Stimulated activated memory B cell treated with anti-CD40 and anti-IgM and Interleukin-4, amounts not matched to agents 10 μg/mL and 1 μg/mL and 100 μg/mL, for 72 hours (primary cell): ENCODE measurements at places on chromosomes 2 and 18.

- no peak overlapping the region for H3K4me3 ChIP-seq
- no peak overlapping the region for H3K27ac ChIP-seq
- no peak for ATAC-seq
- peaks cover 27% of the 10 kb centered on the region for H3K36me3 ChIP-seq
- no peaks in the 10 kb centered on the region for H3K4me1 ChIP-seq
Observed at GRCh38 chr18:51013259-51013658, 16.8 kb upstream of the SMAD4 start.

DNA sequence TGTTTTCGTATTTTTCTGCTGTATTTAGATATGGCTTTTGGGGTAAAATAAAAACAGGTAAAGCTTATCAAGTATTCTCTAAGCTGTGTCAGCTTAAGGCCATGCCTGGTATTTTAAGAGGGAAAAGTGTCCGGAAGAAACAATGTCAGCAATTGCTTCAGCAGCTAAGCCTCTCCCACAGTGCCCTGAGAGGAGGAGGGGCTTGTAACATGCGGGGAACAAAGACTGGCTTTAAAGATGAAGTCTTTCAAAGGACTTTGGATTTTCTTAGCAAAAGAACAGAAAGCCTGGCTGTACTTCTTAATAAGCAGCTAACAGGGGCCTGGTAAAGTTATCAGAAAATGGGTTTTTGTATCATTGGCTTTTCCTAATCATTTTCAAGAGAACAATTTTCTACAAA, 102.8 kb downstream of the PXDN start:
- no peak overlapping the region for H3K27ac ChIP-seq
- H3K4me1 ChIP-seq = no peaks in the 10 kb centered on the region
- H3K4me3 ChIP-seq = no peak overlapping the region
- no peak for ATAC-seq
- H3K36me3 ChIP-seq = no peaks in the 10 kb centered on the region
- H3K27me3 ChIP-seq = peaks cover 12% of the 10 kb centered on the region

- no peaks in the 10 kb centered on the region for H3K36me3 ChIP-seq
- H3K27ac ChIP-seq = no peak overlapping the region
- ATAC-seq = no peak
- no peak overlapping the region for H3K4me3 ChIP-seq
- H3K4me1 ChIP-seq = peaks cover 9% of the 10 kb centered on the region
- H3K27me3 ChIP-seq = no peaks in the 10 kb centered on the region
Observed at GRCh38 chr2:25917832-25918231, 39.5 kb upstream of the ASXL2 start.

GRCh38 chr2:105834931-105835330, 90.2 kb downstream of the NCK2 start:
- H3K4me3 ChIP-seq = peak overlapping the region; percentile 20
- no peaks in the 10 kb centered on the region for H3K27me3 ChIP-seq
- H3K36me3 ChIP-seq = peaks cover 87% of the 10 kb centered on the region
- H3K4me1 ChIP-seq = peaks cover 85% of the 10 kb centered on the region
- ATAC-seq = peak; percentile 78
- peak overlapping the region; percentile 87 for H3K27ac ChIP-seq

- H3K27ac ChIP-seq = no peak overlapping the region
- H3K4me1 ChIP-seq = peaks cover 25% of the 10 kb centered on the region
- H3K4me3 ChIP-seq = no peak overlapping the region
Observed at GRCh38 chr2:20634507-20635112, 16.3 kb downstream of the HS1BP3 start.

- H3K36me3 ChIP-seq = peaks cover 66% of the 10 kb centered on the region
- peaks cover 70% of the 10 kb centered on the region for H3K4me1 ChIP-seq
Observed at GRCh38 chr2:224982910-224983711, 59.2 kb downstream of the DOCK10 start.

DNA sequence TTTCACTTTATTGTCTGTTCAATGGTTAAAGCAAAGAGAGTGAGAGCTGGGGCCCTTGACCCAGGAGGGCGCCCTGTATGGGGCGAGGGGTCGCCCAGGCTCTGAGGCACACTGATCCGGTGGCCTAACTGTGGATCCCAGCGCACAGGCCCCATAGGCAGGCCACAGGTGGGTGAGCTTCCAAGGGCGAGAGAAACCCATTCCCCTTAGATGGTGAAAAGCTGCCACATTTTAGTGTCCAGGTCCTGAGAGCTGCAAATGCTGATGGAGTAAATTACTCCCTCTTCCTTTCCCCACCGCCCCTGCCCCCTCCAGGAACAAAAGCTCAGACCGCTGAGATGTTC, 5.9 kb upstream of the DLX2 start:
- H3K27ac ChIP-seq = no peak overlapping the region
- H3K36me3 ChIP-seq = peaks cover 8% of the 10 kb centered on the region
- peaks cover 25% of the 10 kb centered on the region for H3K4me1 ChIP-seq
- H3K4me3 ChIP-seq = no peak overlapping the region
- no peak for ATAC-seq

- no peak overlapping the region for H3K4me3 ChIP-seq
- peaks cover 31% of the 10 kb centered on the region for H3K4me1 ChIP-seq
- no peaks in the 10 kb centered on the region for H3K27me3 ChIP-seq
- no peaks in the 10 kb centered on the region for H3K36me3 ChIP-seq
Observed at GRCh38 chr2:12317814-12318426, 398.8 kb upstream of the TRIB2 start.

DNA sequence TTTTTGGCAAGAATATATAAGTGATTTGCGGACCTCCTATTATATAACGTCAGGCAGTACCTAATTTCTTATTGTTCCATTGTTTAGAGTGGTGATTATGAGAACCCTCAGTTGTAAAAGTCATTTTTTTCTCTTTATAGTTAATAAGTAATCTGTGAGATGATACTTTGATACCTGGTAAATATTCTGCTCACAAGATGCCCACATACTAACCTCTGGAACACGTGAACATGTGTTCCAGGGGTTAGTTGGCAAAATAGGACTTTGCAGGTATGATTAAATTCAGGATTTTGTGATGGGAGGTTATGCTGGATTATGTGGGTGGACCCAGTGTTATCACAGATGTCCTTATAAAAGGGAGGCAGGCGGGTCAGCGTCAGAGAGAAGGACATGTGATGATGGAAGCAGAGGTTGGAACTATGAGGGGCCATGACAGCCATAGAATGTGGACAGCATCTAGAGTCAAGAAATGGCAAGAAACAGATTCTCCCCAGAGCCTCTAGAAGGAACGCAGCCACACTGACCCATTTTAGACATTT, 16.8 kb downstream of the MAIP1 start:
- H3K4me1 ChIP-seq = no peaks in the 10 kb centered on the region
- no peak overlapping the region for H3K4me3 ChIP-seq

DNA sequence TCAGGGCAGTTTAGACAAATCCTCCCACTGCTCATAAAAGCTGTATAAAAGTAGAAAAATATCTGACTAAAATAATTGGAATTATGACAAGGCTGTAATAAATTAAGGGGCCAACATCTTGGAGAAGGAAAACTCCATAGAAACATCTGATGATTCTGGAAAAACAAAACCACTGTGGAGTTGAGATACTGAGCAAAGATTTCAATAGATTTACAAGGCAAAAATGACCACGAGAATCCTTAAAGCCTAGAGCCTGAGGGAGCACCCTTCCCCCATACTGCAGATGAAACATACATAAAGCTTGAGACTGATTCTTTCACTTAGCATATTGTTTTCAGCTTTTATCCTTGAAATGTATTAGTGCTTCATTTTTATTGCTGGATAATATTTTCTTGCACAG, 286.4 kb upstream of the MMADHC start:
- H3K36me3 ChIP-seq = no peaks in the 10 kb centered on the region
- ATAC-seq = no peak
- H3K27me3 ChIP-seq = no peaks in the 10 kb centered on the region

DNA sequence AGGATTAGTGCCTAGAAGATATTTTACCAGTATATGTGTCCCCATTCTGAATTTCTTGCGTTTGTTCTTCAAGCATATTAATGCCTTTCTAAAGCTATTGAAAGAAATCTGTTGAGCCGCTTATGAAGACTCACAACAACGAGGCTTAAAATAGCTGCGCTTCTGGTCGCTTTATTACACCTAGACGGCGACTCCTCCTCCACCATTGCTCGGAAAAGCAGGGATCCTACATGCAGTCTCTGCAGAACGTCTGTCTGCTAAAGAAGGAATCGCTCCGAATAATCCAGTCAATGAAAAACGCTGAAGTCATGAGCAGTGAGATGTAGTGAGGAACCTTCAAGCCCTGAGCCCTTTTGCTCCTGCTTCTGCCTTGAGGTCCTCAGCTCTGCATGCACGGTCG, 94.8 kb upstream of the ZNF516 start:
- H3K27ac ChIP-seq = no peak overlapping the region
- H3K36me3 ChIP-seq = no peaks in the 10 kb centered on the region
- no peak overlapping the region for H3K4me3 ChIP-seq
- ATAC-seq = no peak

DNA sequence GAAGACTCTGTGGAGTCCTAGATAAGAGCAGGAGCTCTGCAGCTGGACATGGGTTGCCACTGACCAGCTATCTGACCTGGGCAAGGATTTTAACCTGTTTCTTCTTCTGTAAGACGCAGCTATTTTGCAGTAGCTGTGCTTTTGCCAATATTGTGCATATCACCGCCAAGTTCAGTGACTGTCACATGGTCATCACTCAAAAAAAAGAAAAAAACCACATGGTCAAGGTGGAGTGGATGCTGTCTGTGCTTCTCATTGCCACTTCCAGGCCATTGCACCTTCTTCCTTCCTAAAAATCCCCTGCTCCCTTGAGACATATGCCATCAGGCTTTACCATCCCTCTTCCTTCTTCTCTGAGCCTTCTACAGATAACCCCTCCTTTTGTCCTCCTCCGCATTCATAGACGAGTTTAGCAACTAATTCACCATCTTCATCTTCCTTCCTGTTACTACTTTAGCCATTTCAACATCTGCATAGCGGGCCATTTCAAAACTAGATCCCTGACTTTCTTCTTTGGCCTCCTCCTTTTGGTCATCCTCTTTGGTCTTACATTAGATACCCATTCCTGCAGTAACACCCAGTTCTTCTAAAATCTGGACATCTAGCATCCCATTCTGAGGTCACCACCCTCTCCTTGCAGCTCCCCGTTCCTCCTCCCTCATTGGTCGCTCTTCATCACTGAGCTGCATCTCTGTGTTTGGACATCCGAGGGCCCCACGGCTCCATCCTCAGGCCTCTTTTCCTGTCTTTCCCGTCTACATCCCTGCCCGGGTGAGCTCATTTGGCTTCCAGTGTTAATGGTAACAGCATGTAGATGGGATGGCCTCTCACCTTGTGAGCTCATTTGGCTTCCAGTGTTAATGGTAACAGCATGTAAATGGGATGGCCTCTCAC, 17.8 kb downstream of the RNF144A start:
- no peak overlapping the region for H3K4me3 ChIP-seq
- peaks cover 10% of the 10 kb centered on the region for H3K4me1 ChIP-seq
- no peak overlapping the region for H3K27ac ChIP-seq
- H3K27me3 ChIP-seq = no peaks in the 10 kb centered on the region

DNA sequence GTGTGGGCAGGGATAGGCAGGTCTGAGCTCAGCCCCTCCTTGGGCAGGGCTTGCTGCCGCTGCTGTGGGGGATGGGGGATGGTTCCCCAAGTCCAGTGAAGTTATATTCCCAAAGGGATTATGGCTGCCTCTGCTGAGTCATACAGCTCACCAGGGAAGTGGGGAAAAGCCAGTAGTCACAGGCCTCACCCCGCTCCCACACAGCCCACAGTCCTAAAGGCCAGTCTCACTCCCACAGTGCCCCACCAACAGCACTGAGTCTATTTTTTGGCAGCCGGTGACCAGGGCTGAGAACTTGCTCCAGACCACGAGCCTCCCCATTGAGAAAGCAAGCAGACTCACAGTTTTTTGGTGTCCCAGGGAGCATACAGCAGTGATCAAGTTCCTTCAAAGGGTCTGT, 173.3 kb downstream of the OSR1 start:
- H3K27ac ChIP-seq = no peak overlapping the region
- H3K36me3 ChIP-seq = no peaks in the 10 kb centered on the region
- H3K4me1 ChIP-seq = no peaks in the 10 kb centered on the region
- no peak for ATAC-seq
- no peak overlapping the region for H3K4me3 ChIP-seq

DNA sequence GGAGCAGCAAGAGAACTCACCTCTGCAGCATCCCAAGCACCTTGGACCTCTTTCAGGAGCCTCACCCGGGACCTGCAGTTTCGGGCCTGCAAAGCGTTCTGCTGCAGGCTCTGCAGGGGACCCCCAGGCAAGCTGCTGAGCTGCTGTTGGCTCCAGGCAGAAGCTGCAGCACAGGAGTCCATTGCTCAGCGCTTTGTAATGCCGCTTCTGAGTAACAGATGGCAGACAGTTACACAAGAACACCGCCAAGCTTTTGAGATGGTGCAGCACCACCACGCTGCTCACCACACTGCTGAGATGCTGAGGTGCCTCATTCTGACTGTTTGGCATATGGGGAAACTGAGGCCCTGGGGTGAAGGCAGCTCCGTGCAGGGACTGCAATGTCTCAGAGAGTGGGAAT, 1.9 kb upstream of the GALNT14 start:
- H3K27me3 ChIP-seq = peaks cover 9% of the 10 kb centered on the region
- no peak overlapping the region for H3K4me3 ChIP-seq
- peaks cover 11% of the 10 kb centered on the region for H3K4me1 ChIP-seq
- H3K27ac ChIP-seq = no peak overlapping the region
- ATAC-seq = no peak
- H3K36me3 ChIP-seq = no peaks in the 10 kb centered on the region

DNA sequence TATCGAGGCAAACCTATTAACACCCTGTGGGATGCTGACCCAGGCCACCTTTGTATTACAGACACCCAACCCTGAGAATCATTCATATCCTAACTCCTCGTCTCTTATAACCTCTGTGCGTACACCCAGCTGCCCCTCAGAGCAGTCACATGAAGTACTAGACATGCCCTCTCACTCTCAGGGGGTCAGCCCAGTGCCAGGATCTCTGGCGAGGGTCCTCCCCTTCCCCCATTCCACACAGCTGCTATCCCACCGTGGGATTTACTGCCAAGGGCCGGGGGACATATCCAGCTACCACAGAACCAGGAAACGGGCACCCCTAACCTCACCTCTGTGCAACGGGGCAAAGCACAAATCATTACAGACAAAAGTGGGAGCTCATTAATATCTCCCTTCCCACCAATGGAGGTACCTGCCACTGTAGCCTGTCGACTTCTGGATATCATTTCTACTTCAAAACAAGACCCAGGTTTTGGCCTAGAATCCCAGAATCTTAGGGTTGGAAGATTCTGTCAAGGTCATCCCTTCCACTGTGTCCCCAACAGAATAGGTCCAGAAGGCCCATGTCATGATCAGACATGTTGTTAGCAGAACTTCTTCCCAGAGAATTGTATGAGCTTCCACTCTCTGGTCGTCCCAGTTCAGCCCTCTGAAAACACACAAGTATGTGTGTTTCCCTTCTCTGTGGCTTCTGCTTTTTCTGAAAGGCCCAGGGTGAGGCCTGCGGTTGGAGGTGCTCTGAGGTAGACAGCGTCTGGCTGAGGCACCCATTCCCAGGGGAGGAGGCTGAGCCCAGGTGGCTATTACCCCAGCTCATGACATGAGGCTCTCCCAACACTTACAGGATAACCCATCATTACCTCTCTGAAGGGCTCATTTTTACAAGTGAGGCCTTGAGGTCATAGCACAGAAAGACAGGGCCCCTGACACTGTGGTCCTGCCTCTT, 1.7 kb downstream of the TMBIM1 start:
- ATAC-seq = peak; percentile 85
- H3K4me1 ChIP-seq = peaks cover 93% of the 10 kb centered on the region
- H3K36me3 ChIP-seq = peaks cover 6% of the 10 kb centered on the region
- no peaks in the 10 kb centered on the region for H3K27me3 ChIP-seq
- peak overlapping the region; percentile 83 for H3K27ac ChIP-seq
